ENCODE measurements at places on chromosomes 6 and 20.
A peak's percentile ranks its signal among the peaks of the same experiment; 100 is the strongest.

- peak; percentile 7 for DNase-seq
Observed at GRCh38 chr20:8094415-8094818, 37.6 kb upstream of the PLCB1 start.

DNA sequence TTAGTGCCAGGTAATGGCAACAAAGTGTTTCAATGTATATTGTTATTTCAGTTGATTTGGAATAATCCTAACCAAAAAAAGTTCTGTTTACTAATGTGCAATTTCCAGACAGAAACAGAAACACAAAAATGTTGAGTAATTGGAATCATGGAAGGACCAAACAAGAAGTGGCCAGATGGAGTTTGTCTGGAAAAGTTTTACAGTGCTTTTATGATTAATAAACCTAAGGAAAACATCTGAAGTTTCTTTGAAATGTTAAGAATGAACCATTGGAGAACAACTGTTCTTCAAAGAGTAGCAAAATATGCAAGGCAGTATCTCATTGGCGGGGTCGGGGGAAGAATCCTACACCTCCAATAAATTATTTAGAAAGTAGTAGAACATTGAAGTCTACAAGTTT is 19.0 kb upstream of the FILIP1 start:
- no peak for DNase-seq

GRCh38 chr20:32526125-32526524 is 59.0 kb downstream of the NOL4L start:
- no peak for DNase-seq

- no peak for DNase-seq
Observed at GRCh38 chr6:144899161-144899560, 614.0 kb downstream of the UTRN start.

GRCh38 chr20:33165416-33166055 is 2.4 kb upstream of the BPIFA2 start:
- peak; percentile 16 for DNase-seq

- no peak for DNase-seq
Observed at GRCh38 chr20:45695496-45695895, 6.3 kb upstream of the WFDC13 start.

- no peak for DNase-seq
Observed at GRCh38 chr20:23497536-23497935, 6.6 kb downstream of the CST8 start.

DNA sequence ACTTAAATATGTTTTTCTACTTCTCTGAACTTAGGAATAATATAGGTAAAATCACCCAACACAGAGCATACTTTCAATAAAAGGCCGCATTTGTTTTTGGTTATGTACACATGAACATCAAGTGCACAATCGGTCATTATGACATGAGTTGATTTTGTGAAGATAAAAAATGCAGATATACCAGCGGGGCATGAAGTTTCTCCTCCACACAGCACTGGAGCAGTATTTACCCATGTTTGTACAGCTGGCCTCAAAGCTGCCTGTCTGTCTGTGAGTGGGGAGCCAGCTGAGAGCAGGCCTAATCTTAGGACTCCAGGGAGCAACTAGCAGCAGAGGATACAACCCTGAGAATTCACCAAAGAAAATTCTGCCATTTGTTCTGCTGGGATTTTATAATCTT is 206.5 kb downstream of the TPBG start:
- peak; percentile 76 for DNase-seq

- no peak for DNase-seq
Observed at GRCh38 chr6:21601339-21601923, 7.9 kb downstream of the SOX4 start.

GRCh38 chr6:52666071-52666470 is 4.8 kb upstream of the TMEM14A start:
- DNase-seq: no peak

- DNase-seq: no peak
Observed at GRCh38 chr6:71077655-71078054, 120.8 kb upstream of the B3GAT2 start.

DNA sequence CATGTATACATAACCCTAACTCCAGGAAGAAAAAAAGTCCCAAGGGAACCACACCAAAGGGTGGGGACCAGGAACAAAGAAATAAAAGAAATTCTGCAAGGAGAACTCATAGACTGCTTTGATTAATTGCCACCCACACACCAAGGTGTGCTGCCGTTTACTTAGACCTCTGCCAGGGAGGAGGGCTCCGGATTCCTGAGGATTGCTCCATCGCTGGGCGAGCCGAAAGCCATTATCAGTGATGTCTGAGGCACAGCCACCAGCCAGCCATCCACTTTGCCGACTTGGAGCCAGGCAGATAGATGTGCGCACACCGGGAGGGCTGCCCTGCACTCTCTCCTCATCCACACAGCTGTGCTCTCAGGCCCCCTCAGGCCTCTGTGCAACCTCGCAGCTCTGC is 272.7 kb upstream of the FOXQ1 start:
- no peak for DNase-seq

GRCh38 chr6:28648035-28648877 is 122.6 kb downstream of the GPX5 start:
- DNase-seq: peak; percentile 73

DNA sequence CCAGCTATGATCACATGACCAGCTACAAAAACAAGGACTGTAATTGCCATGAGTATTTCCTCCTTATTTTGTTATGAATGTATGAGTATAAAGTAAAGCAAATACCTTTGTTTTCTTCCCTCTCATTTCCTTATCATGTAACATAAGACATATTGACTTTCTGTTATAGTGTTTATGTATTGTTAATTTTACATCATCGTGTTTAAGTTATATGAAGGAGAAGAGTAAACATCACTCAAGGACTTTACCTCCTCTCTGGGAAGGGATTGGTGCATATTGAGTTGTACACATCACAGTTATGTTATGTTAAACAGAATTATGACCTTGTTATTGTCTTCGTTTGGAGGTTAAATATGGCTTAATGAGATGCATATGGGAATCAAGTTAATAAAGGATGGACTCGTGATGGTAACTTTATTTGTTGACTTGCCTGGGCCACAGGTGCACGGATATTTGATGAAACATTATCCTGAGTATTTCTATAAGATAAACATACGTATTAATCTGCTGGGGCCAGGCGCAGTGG is 57.3 kb upstream of the CNKSR3 start:
- no peak for DNase-seq

DNA sequence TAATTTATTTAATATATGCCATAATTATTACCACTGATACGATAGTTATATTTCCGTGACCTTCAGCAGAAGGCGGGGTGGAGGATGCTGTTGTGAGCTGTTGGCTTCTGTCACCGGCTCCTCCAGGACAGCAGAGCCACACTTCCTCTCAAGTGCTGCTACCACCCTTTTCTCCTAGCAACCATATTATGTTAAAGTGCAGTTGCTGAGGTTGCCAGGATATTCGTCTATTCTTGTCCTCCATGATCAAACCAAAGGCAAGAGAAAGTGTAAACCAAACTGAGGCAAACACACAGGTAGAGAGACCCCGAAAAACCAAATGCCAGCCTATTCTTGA is 27.8 kb downstream of the RGS17 start:
- DNase-seq: peak; percentile 71

DNA sequence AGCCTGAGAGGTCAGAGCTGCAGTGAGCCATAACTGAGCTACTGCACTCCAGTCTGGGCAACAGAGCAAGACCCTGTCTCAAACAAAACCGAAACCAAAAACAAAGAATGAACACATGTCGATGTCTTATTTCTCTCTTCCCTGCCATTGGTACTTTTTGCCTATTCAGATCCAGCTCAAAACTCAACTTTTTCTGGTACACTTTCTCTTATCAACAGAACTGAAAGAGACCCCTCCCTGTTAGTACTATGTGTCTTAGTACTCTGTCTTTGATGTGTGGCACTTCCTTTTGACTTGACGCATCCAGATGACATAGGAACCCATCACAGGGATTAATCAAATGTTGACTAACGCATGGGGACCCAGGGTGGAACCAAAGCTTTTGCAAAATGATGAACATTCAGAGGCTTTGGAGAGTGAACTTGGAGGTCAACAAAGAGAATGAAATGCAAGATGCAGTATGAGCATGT is 44.8 kb downstream of the AKAP12 start:
- no peak for DNase-seq

DNA sequence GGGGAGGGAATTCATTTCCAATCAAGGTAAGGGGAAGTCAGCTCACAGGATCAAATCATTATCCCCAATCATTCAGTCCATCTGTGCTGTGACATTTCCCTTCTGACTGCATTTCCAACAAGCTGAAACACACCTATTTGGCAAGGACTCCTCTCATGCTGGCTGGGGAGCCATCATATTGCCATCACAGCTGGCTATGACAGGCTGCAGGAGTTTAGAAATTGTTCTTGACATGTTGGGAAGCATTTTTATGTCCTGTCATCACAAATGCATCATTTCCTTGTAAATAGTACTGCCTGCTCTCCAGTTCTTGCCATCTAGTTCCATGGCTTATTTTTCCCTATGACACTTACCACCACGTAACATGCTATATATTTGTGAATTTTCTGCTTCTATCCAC is 113.9 kb upstream of the TMEM170B start:
- no peak for DNase-seq

GRCh38 chr20:4812641-4813075 is 90.9 kb downstream of the PRND start:
- no peak for DNase-seq

DNA sequence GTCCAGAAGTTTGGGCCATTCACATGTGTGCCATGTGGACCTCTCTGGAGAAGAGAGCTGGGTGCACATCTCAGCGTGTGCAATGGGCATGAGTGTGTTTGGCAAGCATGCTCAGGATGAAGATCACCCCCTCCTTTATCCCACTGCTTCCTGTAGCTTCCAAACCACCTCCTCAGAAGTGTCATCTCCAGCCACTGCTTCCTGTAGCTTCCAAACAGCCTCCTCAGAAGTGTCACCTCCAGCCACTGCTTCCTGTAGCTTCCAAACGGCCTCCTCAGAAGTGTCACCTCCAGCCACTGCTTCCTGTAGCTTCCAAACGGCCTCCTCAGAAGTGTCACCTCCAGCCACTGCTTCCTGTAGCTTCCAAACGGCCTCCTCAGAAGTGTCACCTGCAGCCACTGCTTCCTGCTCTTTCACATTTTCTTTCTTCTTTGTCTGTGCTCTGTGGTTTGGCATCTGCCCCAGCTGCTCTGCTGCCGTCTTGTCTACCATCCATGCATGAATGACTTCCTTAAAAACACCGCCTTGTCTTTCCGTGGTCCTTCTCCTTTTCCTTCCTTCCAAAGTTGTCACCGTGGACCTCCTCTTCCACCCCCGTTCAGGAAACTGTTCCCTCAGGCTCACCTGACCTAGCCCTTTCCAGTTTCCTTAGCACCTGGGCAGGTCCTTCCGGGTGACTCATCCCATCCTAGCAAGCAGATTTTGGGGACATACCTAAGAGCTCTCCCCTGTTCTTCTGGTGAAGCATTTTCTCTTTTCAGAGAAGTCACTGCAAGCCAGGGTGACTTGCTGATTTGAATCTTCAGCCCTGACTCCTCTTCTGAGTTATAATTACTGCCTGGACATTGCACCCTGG is 43.5 kb upstream of the TIAM2 start:
- no peak for DNase-seq

DNA sequence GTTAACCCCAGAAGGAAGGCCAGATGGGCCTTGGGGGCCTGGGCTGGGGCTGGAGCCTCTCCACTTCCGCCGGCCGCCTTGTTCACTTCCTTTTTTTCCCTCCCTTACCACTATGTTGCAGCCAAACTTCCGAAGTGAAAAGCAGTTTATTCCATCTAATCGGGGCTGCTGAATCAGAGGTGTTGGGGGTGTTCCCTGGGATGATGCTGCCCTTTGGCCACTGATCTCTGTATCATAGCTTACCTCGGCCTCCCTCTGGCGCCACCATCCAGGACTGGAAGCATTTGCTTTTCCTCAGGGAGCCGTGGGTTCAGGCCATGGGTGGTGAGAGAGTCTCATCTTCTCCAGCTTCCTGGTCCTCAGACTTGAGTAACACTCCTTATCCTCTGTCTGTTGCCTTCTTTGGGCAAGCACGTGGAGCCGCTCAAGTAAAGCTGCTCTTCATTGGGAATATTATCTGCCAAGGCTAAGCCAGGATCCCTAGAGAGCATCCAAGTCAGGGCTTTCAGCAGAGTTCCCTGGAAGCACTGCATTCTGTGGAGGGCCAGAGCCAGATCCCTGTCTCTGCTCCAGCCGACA is 39.6 kb downstream of the SLX4IP start:
- DNase-seq: no peak

GRCh38 chr6:74482180-74482579 is 723.7 kb downstream of the COL12A1 start:
- no peak for DNase-seq

- no peak for DNase-seq
Observed at GRCh38 chr20:43751167-43752050, 24.6 kb upstream of the GTSF1L start.

GRCh38 chr20:40957265-40957760 is 71.3 kb upstream of the TOP1 start:
- DNase-seq: no peak

- no peak for DNase-seq
Observed at GRCh38 chr20:35144694-35145093, 2.4 kb downstream of the EDEM2 start.

DNA sequence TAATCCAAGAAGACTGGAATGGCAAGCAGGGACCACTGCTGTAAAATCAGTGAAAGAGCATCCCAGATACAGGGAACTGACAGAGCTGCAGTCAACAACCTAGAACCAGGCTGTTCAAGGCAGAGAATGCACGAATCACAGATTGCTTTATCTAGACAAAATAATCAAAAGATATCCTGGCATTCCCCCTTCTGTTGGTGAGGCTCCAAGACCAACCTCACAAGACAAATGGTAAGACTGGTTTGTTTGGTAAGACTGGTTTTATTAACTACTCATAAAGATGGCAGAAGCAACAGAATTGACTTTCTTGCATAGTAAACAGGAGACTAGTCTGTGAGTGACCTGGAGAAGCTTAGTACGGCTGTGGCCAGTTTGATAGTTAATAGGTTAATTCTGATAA is 88.8 kb upstream of the AHI1 start:
- DNase-seq: no peak

- no peak for DNase-seq
Observed at GRCh38 chr6:28693033-28693750, 167.5 kb downstream of the GPX5 start.

DNA sequence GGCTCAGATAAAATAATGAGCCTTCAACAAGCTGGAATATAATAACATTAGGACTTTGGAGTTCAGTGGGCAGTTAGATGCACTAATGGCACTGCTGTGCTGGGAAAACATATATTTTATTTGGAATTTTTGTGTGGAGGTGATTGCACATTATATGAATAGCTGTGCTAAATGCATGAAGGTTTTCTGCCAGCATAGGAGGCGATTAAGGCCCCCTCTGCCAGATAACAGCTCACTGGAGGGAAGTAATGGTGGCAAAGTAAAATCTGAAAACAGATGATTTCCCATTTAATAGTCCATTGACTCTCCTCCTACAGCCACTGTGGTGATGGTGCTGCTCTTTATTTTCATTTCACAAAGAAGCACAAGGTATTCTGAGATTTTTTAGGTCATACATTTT is 326.0 kb downstream of the GRIK2 start:
- no peak for DNase-seq

Data from NCI-H1092 treated with DMSO at 0.1 percent for 48 hours (cell line).